ENCODE measurements at places on chromosomes 5 and 9.

DNA sequence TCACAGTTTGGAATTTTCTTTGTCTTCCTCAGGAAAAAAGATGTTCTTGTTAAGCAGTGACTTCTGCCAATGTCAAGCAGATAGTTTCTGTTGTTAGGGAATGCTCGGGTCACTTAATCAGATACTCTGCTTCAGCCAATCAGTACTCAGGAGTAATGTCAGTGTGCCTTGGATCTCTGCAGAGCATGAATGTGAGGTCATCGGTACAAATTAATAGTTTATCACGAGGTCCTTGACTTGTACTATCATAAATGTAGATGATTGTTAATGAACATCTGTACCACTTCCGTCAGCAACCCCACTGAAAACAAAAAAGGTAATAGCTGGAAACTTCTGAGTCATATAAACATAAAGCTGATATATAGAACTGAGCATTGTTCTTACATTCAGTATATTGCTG lies 73.6 kb downstream of the FBXL7 start:
- DNase-seq, result no peak

DNA sequence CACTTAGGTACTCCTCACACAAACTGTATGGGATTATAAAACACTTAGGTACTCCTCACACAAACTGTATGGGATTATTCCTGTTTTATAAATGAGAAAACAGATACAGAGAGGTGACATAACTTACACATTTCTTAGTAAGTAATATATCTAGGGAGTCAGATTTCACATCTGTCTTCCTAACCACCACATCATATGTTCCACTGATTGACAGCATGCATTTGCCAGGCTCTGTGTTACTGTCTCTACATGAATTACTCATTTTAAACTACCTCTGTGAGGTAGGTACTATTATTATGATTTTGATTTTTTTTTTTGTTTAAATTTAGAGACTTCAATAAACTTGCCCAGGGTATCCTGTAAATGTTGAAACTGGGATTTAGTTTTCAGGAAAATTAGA lies 232.7 kb downstream of the CCDC171 start:
- no peak for DNase-seq

DNA sequence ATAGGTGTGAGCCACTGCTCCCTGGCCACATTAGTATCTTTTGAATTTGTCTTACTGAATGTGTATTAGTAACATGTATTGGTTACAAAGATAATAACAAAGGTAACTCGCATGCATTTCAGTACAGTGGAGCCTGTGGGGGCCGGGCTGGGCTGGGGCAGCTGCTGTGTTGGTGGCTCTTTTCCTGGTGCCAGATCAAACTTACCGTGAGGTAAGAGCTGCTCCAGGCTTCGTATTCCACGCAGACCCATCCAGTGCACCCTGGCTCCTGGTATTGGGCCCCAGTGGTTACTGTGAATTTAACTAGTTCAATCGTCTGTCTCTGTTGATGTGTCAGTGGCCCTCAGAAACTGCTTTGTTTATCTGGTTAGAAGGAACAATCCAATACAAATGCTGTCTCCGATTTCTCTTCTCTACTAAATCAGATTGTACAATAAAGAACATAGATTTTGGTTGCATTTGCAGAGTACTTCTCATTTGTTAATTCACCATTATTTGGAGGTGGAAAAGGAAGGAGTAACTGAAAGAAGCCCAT lies 15.6 kb downstream of the PRRC2B start:
- DNase-seq, result no peak

DNA sequence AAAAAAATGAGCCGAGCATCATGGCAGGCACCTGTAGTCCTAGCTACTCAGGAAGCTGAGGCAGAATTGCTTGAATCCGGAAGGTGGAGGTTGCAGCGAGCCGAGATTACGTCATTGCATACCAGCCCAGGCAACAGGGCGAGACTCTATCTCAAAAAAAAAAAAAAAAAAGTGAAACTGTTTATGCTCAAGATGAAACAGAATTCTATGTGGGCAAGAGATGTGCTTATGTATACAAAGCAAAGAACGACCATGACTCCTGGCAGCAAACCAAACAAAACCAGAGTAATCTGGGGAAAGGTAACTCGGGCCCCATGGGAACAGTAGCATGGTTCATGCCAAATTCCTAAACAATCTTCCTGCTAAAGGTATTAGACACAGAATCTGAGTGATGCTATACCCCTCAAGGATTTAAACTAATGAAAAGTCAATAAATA lies 32.6 kb upstream of the PLAC8L1 start:
- DNase-seq, result no peak

DNA sequence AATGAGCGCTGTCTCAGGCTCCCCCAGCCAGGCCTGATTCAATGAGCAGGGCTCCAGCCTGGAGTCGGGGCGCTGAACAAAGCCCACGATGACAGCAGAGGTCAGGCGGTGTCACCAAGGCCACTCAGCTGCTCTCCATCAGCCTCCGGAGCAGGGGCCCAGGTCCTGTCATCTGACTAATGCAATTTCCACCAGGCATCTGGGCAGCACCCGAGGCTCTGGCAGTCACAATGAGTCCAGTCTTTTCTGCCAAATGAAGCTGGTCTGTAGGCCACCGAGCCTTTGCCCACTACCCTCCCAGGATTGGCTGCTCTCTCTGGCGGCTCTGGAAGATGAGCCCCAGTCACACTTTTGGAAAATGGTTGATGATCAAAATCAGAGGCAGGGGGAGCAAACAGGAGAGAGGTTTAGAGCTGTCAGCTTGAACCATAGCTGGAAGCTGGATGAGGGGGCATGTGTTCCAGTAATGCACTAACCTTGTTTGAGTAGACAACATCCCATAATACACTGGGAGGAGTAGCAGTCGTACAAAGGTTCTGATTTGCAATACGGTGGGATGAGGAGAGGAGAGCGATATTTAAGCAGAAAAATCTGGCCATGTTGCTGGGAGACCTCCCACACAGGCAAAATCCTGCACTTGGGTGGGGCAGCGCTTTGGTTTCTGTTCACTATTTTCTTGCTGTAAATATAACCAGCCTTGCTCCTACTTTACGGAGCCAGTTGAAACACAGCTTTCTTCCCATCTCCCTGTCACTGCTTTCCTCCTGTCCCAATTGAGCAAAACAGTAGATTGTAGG lies 306.4 kb upstream of the PANK3 start:
- no peak for DNase-seq

DNA sequence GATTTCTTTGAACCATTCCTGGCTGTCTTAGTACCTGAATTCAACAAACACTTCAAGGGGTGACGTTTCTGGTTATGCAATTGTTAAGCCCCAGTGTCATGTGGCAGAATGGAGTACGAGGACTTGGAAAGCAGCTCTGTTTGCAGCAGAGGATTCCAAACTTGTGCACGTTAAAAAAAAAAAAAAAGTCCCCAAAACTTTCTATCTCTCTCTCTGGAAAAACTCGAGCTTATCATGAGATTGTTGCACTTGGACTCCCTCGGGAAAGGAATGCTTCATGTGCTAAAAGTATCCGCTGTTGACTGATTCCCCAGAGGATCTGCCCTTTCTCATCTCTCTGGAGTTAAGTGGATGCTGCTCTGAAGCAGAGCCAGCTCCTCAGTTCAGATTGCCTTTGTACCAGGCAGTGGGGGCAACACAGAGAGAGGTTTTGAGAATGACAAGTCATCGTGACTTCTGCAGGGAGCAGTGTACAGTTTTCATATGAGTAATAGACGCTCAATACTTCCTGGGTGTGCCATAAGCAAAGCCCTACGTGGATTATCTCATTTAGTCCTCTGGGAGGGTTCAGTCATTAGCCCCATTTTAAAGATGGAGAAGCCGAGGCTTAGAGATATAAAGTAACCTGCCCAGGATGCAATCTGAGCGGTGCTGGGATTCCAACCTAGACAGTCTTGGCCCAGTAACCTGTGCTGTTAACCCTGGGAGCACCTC lies 28.1 kb downstream of the TMOD1 start:
- no peak for DNase-seq

DNA sequence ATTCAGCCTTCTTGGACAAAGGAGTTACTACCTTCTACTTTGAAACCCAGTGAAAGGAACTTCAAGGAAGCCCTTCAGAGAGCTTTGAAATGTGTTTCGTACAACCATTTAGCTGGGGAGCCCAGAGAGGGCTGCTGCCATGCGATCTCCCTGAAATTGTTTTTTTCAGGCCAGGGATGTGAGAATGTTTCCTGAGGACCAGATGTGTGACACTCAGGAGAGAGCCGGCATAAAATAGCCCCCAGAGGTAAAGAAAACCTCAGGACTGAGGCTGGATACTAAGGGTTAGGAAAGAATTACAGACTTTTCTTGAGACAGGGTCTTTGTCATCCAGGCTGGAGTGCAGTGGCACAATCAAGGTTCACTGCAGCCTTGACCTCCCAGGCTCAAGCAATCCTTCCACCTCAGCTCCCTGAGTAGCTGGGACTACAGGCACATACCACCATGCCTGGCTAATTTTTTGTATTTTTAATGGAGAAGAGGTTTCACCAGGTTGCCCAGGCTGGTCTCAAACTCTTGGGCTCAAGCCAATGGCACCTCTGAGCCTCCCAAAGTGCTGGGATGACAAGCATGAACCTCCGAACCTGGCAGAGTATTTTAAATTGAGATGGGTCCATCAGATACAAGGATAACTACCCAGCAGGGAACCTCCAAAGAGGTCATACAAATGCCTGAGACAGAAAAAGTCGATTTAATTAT lies 8.4 kb downstream of the RPL37 start:
- no peak for DNase-seq

All from activated naive CD4-positive, alpha-beta T cell treated with anti-CD3 and anti-CD28 coated beads, Interleukin-2, amount 50 U/mL, for 16 hours (primary cell).